ENCODE measurements at places on chromosomes 5 and 9. TPM values are rescaled to one million over a fixed set of nuclear protein-coding genes. Genes with fewer than 3 reads are reported as not detected.
A peak's percentile ranks its signal among the peaks of the same experiment; 100 is the strongest.

Gene NEUROG1
- polyA plus RNA-seq = not detected

Gene ACTBL2
- polyA plus RNA-seq = not detected

Gene DMRT1
- polyA plus RNA-seq = not detected

Gene COL27A1
- polyA plus RNA-seq = 13.6 TPM

Gene PWWP2A
- 6.3 TPM for polyA plus RNA-seq

DNA sequence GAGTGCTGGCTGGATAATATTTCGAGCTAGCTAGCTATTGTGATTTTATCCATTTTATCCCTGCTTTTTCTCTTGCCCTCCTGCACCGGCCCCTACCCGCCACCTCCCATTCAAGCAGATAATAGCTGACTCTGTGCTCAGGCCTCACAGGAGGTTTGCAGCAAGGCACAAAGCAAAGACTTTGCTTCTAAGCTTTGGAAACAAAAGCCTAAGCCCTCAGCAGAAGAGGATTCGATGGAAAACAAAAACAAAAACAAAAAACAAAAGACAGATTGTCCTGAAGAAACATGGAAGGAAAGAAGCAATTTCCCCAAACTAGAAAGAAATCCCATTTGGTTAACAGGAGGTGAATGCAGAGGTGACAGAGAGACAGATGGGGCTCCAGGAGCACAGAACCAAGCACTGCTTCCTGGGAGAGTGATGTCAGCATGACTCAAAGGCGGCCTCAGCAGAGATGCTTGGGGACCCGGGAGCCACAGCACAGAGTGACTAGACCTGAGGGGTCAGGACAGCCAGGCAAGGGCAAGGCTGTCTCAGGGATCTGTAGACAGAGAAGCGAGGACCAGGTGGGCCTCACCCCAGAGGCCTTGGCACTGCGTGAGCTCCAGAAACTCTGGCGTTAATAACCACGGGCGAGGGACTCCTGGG, 28.4 kb downstream of the MTX3 start:
- no peak for DNase-seq

GRCh38 chr9:95870906-95871305, 4.6 kb upstream of the ERCC6L2 start:
- no peak for DNase-seq

GRCh38 chr9:124503713-124504529, 3.3 kb downstream of the NR5A1 start:
- DNase-seq = no peak

DNA sequence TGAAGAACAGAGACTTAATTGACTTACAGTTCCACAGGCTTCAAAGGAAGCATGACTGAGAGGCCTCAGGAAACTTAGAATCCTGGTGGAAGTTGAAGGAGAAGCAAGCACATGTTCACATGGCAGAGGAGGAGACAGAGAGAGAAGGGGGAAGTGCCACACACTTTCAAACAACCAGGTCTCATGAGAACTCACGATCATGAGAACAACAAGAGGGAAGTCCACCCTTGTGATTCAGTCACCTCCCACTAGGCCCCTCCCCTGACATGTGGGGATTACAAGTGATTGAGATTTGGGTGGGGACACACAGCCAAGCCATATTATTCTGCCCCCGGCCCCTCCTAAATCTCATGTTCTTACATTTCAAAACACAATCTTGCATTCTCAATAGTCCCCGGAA, 19.5 kb downstream of the NR3C1 start:
- no peak for DNase-seq

DNA sequence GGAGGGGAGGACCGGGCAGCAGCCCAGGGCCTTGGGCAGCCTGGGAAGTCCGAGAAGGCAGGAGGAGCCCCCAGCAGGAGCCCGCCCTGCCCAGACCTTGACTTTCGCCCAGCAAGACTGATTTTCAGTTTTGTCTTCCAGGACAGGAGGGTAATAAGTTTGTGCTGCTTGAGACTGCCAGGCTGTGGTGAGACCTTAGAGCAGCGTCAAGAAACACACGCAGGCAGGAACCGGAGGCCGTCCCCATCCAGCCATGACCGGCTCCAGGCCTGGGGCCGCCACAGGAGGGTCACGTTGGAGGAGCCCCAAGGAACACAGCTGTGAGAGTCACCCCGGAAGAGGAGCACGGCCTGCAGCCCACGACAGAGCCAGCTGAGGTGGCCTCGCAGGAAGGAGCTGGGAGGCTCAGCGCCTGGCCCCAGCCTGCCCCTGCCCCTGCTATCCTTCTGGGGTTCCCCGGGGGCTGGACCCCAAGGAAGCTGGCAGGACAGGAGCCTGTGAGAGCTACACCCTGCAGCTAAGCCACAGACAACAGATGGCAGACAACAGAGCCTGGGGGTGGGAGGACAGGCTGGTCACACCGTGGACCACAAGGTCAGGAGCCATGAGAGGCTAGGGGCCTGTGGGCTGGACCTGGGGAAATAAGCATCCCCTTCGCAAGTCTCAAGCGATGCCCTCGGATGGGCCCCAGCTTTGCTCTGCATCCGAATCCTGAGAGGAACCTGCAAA, 126.0 kb upstream of the FAM120A start:
- no peak for DNase-seq

DNA sequence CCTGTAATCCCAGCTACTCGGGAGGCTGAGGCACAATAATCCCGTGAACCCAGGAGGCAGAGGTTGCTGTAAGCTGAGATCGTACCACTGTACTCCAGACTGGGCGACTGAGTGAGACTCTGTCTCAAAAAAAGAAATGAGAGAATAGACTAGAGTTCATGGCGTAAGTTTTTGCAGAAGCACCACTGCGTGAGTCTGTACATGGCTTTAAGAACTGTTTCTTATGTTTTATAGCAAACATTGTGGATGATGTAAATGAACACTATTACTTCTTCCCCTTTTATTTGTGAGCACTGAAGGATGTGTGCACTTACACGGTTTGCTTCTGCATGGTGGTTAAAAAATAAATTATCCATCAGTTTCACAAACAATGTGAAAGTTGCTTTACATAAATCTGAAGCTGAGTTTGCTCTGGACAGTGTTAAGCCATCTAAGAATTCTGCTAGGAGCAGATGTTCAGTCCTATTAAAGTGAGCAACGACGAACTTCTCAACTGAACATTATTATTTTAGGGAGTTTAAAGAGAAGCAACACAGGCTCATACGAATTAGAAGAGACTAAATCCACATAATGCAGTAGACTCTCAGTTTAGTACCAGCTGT, 52.5 kb downstream of the ZFAND5 start:
- no peak for DNase-seq

GRCh38 chr5:132436936-132437335, 53.6 kb downstream of the IRF1 start:
- no peak for DNase-seq

- DNase-seq = peak; percentile 79
Observed at GRCh38 chr5:172380987-172381643, 73.2 kb downstream of the SH3PXD2B start.

Data from kidney (tissue), 22 donors.